ENCODE measurements at places on chromosomes 12 and 14.

DNA sequence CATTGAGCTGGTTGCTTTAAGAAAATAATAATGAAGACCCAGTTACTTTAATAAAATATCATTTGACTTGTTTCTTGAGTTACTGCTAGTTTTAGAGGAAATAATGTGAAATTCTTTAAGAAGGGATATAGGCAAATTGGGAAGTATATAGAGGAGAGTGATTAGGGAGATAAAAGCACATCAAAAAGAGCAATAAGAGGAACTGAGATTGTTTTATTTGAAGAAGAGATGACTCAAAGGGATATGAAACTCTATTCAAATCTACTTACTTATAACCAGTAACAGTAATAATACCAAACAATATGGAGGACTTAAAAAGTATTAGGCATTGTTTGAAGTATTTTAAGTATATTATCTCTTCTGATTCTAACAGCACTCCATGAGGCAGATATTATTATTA lies 37.1 kb downstream of the LRRK2 start:
- no peak for DNase-seq

GRCh38 chr12:52127683-52128450 lies 48.4 kb downstream of the SMIM41 start:
- DNase-seq = no peak

- DNase-seq = no peak
Measured at GRCh38 chr14:89845346-89845745, 109.2 kb downstream of the EFCAB11 start.

DNA sequence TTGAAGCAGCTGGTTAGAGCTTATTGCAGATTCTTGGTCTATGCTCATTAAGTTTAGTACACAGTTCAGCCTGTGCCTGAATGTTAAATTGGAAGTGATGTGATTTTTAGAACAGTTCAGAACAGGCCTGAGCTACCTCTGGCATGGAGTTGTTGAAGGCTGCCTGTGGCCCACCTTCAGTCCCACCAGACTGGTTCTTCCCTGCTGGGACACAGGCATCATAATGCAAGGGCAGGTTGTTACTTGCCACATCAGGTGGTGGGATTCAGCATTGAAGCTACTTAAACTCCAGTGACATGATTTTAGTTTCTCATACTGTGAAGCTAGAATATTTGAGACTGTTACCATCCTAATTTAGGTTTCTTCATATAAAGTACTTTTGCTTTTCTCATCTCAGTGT lies 49.4 kb downstream of the PROX2 start:
- DNase-seq = no peak

GRCh38 chr12:19075711-19076340 lies 53.7 kb upstream of the PLEKHA5 start:
- no peak for DNase-seq

GRCh38 chr14:52068615-52069306 lies at the start of gene NID2:
Gene NID2, minus strand, starts transcription at chr14:52069059. Its CDS starts 65 bp downstream, at chr14:52068994.
- no peak for DNase-seq

GRCh38 chr14:33573301-33573880 lies 377.5 kb downstream of the EGLN3 start:
- DNase-seq = no peak

DNA sequence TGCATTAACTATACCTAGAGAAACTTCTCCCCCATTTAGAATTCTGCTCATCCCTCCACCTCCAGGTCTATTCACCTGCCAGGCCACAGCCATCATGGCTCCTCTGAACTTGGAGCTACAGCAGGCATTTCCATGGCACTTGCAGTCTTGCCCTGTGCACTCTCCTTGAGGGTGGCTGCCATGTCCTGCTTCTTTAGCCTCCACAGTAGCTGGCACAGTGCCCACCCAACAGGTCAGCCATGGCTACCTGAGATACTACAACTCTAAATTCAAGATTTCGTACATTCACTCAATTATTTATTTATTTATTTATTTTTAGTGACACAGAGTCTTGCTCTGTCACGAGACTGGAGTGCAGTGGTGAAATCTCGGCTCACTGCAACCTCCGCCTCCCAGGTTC lies 46.5 kb downstream of the GCH1 start:
- no peak for DNase-seq
